ENCODE measurements at places on chromosomes 4 and X.

DNA sequence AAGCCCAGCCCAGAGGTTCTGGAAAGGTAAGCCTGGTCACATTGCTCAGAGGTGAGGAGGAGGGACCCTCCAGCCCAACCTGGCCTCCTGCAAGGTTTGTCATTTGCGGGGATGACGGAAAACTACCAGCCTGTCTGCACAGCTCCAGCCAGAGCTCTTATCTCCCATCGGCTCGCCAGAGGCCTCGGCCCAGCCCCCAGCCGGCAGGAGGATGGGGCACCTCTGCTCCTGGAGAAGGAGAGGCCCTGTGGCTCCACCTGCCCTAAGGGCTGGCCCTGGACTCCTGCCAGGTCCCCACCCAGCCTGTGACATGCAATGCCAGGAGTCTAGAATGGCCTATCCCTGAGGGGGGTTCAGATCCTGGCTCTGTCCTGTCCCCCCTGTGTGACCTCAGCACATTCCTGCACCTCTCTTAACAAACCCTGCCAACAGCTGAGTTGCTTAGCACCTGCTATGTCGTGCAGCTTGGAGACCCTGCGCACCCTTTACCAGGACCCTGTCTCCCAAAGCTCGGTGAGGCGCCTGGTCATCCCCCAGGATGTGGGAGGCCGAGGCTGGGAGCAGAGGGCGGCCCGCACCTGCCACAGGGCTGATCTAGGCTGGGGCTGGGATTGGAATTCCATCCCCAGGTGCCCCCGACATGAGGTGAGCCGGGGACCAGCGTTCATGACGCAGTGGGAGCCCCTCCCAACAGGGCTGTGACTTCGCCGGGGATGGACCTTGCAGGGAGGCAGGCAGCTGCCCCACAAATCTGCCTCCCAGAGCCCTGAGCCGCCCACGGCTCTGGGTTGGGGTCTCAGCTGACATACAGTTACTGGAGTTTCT is 14.4 kb downstream of the ADRA2C start:
- DNase-seq = no peak

GRCh38 chrX:19156186-19156585 is 33.9 kb upstream of the ADGRG2 start:
- no peak for DNase-seq

- no peak for DNase-seq
Measured at GRCh38 chr4:122764821-122765215, 32.3 kb downstream of the BBS12 start.

DNA sequence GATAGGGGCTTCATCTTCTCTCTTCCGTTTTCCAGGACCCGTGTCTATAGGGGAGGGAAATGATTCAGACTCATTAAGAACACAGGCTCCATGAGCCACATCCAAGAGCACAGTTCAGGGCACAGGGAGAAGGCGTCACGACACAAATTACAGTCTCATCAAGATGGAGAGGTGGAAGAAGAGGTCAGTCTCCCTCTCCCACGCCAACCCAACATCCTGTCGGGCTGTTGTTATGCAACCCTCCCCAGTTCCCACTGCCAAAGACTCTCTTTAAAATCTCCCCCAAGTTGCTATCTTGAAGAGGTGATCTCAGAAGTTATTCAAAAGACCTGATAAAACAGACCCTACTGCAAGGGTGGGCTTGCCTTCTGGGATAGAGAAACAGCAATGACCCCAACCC is 12.6 kb downstream of the ZMYM3 start:
- DNase-seq = no peak

DNA sequence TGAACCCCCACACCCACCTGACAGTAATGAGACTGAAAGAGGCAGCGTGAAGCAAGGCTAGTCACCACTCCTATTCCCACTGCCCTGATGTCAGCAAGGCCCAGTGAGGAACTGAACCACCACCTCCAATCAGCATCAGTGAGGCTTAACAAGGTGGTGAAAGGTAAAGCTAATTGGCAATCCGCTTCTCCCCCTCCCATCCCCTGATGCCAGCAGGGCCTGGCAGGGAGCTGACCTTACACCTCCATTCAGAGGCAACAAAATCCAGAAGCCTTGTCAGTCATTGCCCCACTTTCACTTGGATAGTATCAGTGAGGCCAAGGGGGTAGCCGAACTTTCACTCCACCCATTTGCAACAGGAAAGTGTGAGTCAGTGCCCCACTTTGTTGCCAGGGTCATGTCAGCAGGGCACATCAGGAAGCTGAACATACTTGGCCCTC is 60.8 kb downstream of the AWAT2 start:
- no peak for DNase-seq

GRCh38 chrX:148854306-148854705 is 353.9 kb downstream of the AFF2 start:
- DNase-seq = no peak

GRCh38 chrX:133913658-133914388 is 71.6 kb downstream of the GPC3 start:
- DNase-seq = no peak

DNA sequence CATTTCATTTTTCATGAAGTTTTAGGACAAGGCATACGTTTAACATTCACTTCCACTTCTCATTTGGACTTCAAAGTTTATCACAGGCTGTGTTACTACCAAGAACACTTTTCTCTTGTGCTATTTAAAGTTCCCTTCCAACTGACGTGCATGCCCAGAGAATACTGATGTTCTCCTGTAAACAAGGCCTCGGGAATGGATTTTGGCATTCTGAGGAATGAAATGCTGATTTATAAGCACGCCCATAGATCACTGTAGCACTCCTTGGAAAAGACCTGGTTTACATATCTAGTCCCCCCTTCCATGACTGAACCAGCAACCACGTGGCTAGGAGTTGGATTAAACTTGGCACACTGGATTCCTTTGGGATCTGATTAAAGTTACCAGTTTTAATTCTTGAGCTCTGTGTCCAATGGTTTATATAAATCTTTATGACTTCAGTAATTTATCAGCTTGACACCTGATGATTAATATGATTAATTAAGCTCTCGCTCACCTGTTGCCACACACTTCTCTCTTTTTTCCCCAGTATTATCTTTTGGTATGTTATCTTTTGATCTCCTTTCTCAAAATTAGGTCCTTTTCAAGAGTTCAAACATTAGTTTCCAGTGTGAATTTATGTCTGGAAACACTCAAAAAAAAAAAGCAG is 122.4 kb upstream of the HAND2 start:
- DNase-seq = no peak

DNA sequence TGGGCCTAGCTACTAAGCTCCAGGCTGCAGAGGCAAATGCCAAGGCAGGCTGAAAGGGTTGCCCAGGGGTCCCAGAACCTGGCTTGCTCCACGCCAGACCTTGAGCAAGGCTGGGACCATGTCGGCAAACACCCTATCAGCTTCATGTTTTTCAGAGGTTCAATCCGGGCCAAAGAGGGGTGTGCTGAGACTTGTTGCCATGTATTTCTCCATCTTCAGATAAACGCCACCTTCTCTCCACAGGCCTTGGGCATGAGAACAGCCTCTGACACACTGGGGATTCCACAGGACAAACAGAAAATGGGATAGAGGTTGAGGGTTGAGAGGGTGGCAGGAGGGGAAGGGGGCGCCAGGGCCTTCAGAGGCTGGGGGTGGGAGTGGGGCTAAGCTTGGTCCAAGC is 8.6 kb downstream of the PJA1 start:
- DNase-seq = no peak

GRCh38 chr4:78753091-78753490 is 23.1 kb upstream of the BMP2K start:
- DNase-seq = no peak

- no peak for DNase-seq
Measured at GRCh38 chr4:57736781-57737180, 626.6 kb upstream of the IGFBP7 start.

GRCh38 chrX:140360284-140360683 is 144.6 kb downstream of the SOX3 start:
- no peak for DNase-seq

DNA sequence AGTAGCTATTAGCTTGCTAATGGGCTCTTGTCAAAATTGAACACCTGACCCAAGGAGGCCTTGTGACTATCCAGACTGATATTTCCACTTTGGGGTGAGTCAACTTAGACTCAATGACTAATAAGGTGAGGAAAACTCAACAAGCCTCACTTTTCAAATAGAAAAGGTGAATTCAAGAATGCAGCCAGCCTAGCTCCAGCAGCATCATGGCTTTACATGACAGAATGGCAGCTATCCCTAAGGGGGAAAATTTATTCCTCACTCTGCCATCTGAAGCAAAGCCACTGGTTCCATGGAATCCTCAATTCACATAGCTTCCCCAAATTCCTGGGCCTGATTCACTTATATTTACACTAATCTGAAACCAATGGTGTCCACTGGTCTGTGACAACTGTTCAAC is 29.1 kb upstream of the RAB9B start:
- no peak for DNase-seq

GRCh38 chr4:158912390-158912789 is 143.6 kb downstream of the FNIP2 start:
- DNase-seq = no peak

GRCh38 chr4:152860046-152860445 is 76.1 kb upstream of the FHDC1 start:
- no peak for DNase-seq

Measured in activated T-cell treated with anti-CD3 and anti-CD28 coated beads for 4 hours (primary cell).